ENCODE measurements at places on chromosomes 3 and 15.

- no peak for DNase-seq
Observed at GRCh38 chr15:62880278-62880677, 162.3 kb upstream of the TPM1 start.

DNA sequence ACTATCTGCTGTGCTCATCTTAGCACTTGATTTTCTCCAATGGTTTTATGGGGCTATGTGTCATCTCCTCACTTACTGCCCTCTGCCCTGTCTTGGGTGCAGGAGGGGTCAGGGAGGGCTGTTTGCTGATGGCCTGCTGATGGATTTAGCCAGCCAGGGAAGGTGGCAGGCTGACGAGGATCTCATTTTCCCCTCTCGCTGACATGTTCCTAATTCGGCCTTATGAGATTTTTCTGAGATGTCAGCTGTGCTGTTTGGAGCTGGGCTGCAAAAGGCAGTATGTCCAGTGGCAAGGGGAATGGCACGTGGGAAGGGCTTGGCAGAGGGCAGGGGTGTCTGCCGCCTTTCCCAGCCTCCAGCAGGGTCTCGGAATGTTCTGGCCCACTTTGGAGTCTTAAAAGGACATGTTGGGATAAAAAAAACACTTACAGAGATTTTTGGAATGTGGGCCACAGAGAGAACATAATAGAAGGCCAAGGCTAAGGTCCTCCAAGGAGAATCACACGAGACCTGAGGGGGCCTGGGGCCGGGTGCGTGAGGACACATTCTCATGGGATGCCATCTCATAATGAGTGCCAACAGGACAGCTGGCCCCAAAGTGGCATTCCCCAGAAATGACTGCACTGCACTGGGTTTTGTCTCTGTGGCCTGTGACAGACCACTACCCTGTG lies 303.8 kb downstream of the TLE3 start:
- no peak for DNase-seq

GRCh38 chr3:196270499-196270898 lies 17.0 kb downstream of the PCYT1A start:
- DNase-seq = no peak

DNA sequence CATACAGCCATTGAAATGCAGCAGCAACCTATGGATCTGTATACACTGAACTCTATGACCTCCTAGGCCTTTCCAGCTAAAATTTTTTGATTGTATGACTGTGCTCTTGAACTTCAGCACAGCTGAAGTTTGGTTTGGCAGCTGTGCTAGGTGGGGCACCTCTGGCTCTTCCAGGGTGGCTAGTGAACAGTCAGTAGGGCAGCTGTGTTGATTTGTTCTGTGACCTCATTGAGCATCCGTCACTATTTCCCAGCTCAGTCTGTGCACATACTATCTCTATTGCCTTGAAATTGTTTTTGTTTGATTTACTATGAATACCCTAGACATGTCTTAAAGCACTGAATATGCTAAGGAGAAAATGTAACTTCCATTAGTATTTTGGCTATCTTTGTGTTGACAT lies 363.2 kb upstream of the NAALADL2 start:
- no peak for DNase-seq

- no peak for DNase-seq
Observed at GRCh38 chr3:183924956-183925355, 40.3 kb upstream of the PARL start.

GRCh38 chr15:100521907-100522306 lies 6.8 kb downstream of the CERS3 start:
- DNase-seq = no peak

DNA sequence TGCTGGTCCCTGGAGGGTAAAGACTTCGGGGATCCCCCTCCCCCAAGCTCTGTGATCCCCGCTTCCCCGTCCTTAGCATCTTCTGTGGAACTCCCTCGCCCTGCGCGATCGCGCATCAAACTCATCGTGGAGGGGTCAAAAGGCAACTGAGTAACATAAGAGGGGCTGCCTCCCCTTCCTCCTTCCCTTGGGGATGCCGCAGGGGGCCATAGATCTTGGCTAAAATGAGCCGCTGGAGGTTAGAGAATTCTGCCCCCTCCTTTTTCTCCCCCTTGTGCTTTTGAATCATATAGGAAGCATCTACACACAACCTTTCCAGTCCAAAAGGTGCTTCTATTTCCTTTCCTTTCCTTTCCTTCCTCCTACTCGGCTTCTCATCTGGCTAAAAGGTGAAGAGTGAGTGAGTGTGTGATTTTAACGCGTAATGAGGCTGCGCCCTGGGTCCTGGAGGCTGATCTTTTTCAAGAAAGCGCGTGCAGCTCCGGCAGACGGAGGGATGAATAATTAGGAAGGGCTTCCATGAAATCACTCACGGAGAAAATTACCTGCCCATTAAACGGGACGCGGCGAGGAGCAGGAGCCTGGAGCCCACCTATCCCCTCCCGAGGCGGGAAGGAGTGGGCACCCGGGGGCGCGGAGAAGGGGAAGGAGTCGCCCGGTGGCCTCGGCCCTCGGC lies 831 bp upstream of the ROBO2 start:
- peak; percentile 89 for DNase-seq

GRCh38 chr15:81001152-81002008 lies 657 bp downstream of the TLNRD1 start:
- DNase-seq = peak; percentile 72

GRCh38 chr15:89780601-89781000 lies 4.5 kb downstream of the MESP2 start:
- DNase-seq = no peak

DNA sequence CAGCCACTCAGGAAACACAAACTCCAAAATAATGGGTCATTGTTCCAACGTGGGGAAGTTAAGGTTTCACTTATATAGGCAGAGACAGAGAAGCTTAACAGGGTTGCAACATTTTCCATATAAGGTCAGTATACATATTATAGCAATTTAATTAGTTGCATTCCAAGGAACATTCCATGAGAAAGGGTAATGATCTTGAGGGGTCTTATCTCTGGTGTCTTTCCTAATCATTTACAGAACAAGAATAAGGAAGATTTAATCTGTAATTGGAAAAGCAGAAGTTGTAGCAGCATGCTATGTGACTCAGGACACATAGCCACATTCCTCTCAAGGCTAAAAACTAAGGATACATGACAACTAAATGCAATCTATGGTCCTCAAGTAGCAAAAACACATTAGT lies 4.9 kb downstream of the MNS1 start:
- DNase-seq = no peak

DNA sequence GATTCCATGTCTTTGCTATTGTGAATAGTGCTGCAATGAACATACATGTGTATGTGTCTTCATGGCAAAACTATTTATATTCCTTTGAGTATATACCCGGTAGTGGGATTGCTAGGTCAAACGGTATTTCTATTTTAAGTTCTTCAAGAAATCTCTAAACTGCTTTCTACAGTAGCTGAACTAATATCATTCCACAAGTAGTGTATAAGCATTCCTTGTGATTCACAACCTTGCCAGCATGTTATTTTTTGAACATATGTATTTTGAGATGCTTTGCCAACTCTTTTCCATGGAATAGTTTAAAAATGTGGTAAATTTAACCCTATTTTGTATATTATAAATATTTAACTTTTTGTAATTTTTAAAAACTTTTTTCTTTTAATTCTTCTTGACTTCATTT lies 592.7 kb upstream of the NAALADL2 start:
- no peak for DNase-seq

All from retina (tissue), 1 donor.